ENCODE measurements at places on chromosomes 7 and 10.

GRCh38 chr10:6270951-6271350, 68.2 kb downstream of the PFKFB3 start:
- DNase-seq = no peak

- no peak for DNase-seq
Measured at GRCh38 chr7:29076631-29077030, 69.7 kb downstream of the CPVL start.

- no peak for DNase-seq
Measured at GRCh38 chr7:53800746-53801145, 741.4 kb upstream of the VSTM2A start.

DNA sequence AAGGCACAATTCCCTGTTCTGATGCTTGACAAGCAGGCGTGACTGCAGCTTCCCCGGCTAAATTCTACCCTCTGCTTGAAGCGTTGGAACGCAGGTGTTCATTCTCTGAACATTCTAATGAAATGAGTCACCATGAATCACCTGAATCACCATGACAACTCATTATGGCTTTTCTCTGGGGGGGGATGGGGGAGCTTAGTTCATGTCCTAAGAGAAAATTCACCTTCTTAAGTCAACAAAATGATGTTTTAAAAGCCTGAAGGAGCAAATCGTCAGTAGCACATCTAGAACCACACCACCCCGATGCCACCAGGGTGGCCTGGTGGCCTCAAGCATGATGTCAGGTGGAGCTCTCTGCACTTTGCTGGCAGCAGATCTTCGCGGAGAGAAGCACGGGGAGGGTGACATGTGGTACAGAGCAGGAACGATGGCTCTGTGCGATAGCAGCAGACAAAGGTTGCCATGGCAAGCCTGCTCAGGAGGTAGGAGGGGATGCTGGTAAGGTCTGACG, 33.7 kb downstream of the DDC start:
- no peak for DNase-seq

GRCh38 chr10:112087953-112088456, 95.6 kb downstream of the GPAM start:
- no peak for DNase-seq

DNA sequence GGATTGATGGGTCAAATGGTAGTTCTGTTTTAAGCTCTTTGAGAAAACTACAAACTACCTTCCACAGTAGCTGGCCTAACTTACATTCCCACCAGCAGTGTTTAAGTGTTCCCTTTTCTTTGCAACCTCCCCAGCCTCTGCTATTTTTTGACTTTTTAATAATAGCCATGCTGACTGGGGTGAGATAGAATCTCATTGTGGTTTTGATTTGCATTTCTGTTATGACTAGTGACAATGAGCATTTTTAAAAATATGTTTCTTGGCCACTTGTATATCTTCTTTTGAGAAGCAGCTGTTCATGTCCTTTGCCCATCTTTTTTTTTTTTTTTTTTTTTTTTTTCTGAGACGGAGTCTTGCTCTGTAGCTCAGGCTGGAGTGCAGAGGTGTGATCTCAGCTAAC, 155.2 kb upstream of the BMPER start:
- no peak for DNase-seq

GRCh38 chr7:45162311-45162845, 4.8 kb downstream of the RAMP3 start:
- no peak for DNase-seq

DNA sequence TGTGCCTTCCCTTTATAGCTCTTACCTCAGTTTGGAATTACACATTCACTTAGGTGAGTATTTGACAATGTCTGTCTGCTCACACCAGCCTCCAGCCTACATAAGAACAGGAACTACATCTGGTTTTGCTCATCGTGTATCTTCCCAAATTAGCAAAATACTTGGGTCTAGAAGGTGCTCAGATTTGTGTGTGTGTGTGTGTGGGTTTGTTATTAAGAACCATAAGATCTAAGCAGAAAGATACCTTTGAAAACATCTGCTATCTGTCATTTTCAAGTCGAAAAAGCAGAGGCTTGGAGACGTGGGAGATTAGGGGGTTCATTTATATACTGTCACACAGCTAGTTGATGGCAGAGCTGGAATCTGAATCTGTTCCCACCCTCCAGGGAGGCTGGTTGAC, 14.8 kb upstream of the LAMB4 start:
- DNase-seq = no peak

GRCh38 chr7:92758796-92759431, 77.5 kb downstream of the CDK6 start:
- no peak for DNase-seq

DNA sequence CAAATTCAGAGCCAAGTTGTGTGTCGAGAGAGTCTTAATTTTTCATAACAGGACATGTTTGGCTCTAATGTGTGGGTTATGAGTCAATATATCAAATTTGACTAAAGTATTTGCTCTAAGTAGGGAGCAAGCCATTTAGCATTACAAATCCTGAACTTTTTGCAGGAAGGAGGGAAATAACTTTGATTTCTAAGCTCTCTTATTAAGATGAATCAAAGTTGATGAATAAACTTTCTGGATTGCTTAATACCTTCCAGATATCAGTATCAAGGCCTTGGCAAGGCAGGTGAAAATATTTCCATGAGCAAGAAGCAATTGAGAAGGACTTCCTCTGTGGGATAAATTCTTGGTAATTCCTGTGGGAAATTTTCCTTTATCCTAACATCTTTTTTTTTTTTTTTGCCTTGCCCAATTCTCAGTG, 258.8 kb downstream of the AHR start:
- no peak for DNase-seq

GRCh38 chr7:13148548-13148947, 461.1 kb downstream of the ARL4A start:
- DNase-seq = no peak

- DNase-seq = no peak
Measured at GRCh38 chr10:80462981-80463741, 9.1 kb downstream of the TSPAN14 start.

GRCh38 chr7:2049111-2049781, 183.5 kb downstream of the MAD1L1 start:
- DNase-seq = no peak

DNA sequence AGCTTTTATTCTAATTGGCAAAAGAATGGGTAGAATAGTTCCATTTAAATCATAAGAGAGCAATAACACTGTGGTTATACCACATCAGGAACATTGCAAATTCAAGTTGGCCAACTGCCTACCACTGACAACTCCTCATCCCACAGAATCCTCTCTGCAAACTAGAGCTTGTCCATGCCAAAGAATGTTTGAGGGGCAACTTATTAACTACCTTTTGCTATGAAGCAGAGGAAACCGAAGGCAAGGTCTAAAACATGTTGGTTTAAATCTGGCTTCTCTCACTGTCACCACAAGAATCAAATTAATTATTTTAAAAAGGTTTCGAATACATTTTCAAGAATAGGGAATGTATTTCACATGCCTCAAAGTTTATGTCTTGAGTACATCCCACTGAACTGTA, 36.0 kb downstream of the RHOBTB1 start:
- no peak for DNase-seq

DNA sequence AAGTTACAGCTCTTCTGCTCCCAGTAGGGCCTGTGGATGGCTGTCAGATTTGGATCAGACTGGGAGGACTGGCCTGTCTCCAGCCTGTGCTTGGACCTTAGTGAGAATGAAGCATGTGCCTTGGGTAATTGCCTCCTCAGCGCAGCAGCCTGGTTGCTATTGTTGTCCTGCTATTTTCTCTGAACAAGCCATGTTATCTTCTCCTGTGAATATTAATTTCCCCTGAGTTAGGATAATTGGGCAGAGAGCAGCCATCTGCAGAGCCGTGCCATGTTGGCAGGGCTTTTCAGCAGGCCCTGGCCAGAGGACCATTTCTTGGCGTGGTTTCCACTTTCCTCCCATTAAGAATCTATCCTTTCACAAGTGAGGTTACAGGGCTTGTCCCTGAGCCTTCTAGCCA, 497.3 kb downstream of the SORCS3 start:
- DNase-seq = no peak

GRCh38 chr7:26451997-26452396, 160.3 kb downstream of the SNX10 start:
- no peak for DNase-seq

GRCh38 chr7:51138123-51139085, 178.2 kb downstream of the COBL start:
- no peak for DNase-seq

GRCh38 chr7:106657085-106657991, 3.6 kb downstream of the CCDC71L start:
- no peak for DNase-seq

GRCh38 chr7:111384065-111384891, 178.0 kb downstream of the IMMP2L start:
- no peak for DNase-seq

DNA sequence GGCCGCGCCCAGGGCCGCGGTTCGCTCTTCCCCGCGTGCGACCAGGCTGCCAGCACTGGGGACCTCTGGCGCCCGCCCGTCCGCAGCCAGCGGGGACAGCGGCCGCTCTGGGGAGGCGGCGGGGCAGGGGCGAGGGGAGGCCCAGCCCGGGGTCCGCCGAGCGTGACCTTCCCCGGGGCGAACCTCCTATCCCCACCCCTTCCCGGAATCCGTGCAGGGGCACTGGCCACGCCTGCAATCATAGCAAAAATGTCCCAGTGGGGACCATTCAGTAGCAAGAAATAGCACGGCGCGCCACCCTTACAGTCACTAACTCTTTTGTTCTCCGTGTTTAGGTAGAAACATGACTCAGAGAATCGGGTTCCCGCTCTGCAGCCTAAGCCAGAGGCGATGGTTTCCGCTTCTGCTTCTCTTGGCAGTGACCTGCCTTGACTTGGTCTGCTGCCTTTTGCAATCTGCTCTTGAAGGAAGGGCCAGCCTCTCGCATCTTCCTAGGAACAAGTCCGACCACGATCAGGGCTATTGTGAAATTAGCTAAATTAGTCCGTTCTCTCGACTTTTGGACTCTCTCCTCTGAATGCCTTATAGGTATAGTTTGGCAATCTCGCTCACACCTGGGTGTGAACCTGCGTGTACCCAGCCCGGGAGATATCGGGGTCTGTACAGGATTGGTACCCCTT, 79.3 kb upstream of the ACBD5 start:
- DNase-seq = peak; percentile 76

DNA sequence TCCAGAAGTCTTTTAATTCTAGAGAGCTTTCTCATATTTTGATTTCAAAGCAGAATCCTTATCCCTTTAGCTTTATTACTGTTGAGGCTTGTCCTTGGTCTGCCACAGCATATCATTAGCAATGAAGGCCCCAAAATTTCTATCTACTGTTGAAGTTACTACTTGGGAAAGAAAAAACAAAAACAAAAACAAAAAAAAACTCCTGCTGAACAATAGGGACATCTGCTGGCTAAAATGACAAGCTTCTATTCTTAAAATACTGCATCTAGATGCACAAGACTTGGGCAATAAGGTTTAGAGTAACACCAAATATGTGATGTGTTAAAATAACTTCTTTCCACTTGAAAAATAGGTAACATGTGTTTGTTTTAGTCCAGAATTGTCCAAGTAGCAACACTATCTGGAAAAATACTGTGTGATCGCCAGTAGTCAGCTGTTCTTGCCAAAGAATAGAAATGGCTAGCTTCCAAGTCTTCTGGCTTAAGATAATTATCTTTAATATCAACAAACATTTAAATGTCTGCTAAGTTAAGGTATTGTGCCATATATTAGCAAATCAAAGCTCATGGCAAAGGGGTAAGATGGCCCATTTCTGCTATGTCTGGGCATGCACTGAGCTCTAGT, 3.8 kb upstream of the DMTF1 start:
- DNase-seq = no peak

GRCh38 chr7:102153599-102153946, 133.1 kb upstream of the SH2B2 start:
- DNase-seq = peak; percentile 52

GRCh38 chr10:33709008-33709753, 374.7 kb upstream of the NRP1 start:
- DNase-seq = no peak

DNA sequence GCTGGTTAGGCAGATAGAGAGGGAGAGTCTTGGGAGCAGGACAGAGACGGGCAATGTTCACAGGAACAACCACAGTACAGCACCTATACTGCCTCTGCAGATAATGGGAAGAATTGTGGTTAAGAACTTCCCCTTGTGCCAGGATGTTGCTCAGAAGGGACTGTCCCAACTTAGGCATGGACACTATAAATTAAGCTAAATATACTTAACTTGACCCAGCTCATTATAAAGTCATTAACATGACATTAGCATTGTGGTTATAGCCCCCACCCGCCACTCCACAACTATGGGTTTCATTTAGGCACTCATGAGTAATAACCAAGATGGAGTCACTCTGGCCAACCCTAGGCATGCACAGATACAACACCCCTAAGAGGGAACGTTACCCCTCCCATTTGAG, 310.9 kb upstream of the NRG3 start:
- DNase-seq = no peak

- no peak for DNase-seq
Measured at GRCh38 chr10:119521443-119522204, 20.9 kb downstream of the RGS10 start.

DNA sequence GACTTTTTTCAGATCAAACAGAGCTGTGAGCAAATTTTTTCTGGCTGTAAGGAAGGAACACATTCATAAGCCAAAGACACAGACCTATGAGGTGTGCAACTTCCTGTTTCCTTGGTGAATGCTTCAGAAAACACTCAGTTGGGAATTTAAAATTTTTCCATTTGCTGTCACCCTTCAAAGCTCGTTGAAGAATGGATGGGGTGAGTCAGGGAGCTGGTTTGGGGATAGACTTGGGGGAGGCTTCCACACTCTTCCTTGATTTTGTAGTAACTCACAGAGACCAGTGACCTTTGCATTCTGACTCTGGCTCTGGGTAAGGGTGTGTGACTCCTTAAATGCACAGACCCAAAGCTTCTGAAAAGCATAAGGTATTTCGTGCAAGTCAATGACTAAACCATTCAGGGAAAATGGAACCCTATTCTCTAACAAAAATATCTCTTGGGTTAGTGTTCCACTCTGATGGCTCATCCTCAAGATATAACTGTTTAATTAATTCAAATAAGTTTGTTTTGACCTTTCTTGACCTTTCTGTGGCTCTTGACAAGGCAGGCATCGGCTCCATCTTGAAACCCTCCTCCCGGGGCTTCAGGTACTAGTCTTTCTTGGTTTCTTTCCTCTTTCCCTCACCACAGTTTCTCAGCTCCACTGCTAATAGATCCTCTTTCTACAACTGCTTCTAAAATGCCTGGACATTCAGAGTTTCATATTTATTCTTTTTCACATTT, 227.8 kb upstream of the INHBA start:
- no peak for DNase-seq

- no peak for DNase-seq
Measured at GRCh38 chr7:36284456-36285090, 105.1 kb upstream of the ANLN start.
